H4 (cell line): ENCODE measurements at places on chromosomes 11 and 22. TPM values are rescaled to one million over a fixed set of nuclear protein-coding genes. Genes with fewer than 3 reads are reported as not detected.

Gene PGA5
- total RNA-seq, result not detected in 2 replicates

Gene IFT27
- total RNA-seq, result 12.9 and 17.7 TPM in 2 replicates

Gene SLC22A8
- total RNA-seq, result not detected in 2 replicates

Gene SYT13
- 0.06 TPM in 1 of 2 replicates, not detected in the other for total RNA-seq

Gene TENM4
- total RNA-seq, result 0.31 and 0.82 TPM in 2 replicates

Gene OSBPL5
- 9.2 and 12.7 TPM in 2 replicates for total RNA-seq

Gene SHANK3
- 0.19 and 0.62 TPM in 2 replicates for total RNA-seq

Gene PACSIN3
- 11.3 and 16.4 TPM in 2 replicates for total RNA-seq

Gene CWC15
- 46.6 and 56.5 TPM in 2 replicates for total RNA-seq

Gene NCR3LG1
- 3.5 and 4.6 TPM in 2 replicates for total RNA-seq

Gene MUC5B
- total RNA-seq, result not detected in 2 replicates

Gene MN1
- 0.68 and 0.79 TPM in 2 replicates for total RNA-seq

Gene SLC39A13
- total RNA-seq, result 8.5 and 9.1 TPM in 2 replicates

Gene SOX6
- 6.4 and 16.6 TPM in 2 replicates for total RNA-seq

Gene CCDC81
- 0.08 TPM in 1 of 2 replicates, not detected in the other for total RNA-seq

Gene PNPLA5
- not detected in 2 replicates for total RNA-seq

Gene POTEH
- total RNA-seq, result 0.12 and 1.2 TPM in 2 replicates

Gene ANO5
- total RNA-seq, result 1.4 and 1.8 TPM in 2 replicates

Gene DPAGT1
- 25.0 and 43.7 TPM in 2 replicates for total RNA-seq

Gene MGAT3
- total RNA-seq, result 0.80 and 1.1 TPM in 2 replicates

Gene SAA2
- not detected in 2 replicates for total RNA-seq

Gene CD3G
- not detected in 2 replicates for total RNA-seq

Gene SPA17
- total RNA-seq, result 18.6 and 22.4 TPM in 2 replicates

Gene MUC2
- total RNA-seq, result not detected in 2 replicates
